ENCODE measurements at places on chromosomes 3 and 15.

DNA sequence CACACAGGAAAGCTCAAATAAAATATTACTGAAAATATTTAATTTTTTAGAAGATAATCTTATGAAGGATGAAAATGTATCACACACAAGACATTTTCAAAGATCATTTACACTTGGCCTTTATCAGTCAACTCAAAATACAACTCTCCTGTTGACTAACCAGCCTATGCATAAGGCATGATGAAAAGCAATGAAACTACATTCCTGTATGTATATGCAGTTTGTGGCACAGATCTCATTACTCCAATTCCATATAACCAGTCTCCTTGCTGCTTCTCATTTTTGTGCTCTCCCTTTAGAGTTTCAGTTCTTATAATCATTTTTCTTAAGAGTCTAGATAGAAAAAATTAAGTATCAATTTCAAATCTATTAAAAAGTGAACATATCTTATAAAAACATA is 25.8 kb downstream of the AQR start:
- no peak for DNase-seq

DNA sequence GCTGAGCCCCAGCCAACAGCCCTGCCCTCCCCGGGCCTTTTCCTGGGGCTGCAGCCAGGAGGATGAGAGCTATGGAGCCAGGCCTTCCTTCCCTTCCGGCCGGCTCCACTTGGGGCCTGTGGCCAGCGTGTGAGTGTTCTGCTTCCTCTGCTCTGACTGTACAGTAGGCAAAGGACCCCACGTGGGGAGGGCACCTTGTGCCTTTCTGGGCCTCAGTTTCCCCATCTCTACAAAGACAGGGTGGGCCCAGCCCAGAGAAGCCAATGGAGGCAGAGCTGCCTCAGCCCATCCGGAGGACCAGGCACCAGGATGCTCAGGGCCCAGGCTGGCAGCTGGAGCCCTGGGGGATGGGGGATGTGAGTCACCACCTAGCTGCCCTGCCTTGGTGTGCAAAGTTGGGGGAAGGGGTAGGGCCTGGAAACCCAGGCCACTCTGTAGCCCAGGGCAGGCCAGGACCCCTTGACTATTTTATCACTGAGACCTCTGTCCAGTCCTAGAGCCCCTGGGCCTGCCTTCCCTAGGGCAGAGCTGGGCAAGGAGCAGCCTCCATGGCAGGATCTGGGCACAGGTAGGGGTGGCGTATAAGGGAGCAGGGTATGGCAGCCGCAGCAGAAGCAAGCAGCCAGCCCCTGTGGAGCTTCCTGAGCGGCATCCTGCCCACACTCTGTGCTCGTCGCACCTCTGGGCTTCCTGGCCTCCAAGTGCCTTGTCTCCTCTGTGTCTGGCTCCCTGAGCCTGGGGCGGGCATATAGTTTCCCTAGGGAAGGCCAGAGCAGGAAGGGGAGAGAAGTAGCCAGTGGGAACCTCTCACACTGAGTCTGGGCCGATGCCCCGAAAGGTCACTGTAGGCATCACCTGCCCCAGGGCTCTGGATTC is 1.8 kb downstream of the PSTPIP1 start:
- DNase-seq, result no peak

DNA sequence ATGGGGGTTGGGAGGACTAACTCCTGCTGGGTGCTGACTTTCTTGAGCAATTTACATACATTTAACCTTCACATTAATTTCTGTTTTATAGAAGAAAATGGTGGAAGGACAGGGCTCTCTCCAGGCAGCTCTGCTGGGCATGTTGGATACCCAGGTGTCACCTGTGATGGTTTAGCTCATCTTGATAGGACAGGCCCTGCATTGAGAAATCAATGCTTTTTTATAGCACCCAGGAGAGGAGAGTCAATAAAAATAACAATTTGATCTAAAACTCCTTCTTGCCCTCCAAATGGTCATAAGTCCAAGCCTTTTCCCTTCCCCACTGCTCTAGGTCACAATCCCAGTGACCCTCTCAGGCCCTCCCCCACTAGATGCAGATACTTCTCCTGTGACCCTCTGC is 48.3 kb upstream of the RBP1 start:
- DNase-seq, result no peak

DNA sequence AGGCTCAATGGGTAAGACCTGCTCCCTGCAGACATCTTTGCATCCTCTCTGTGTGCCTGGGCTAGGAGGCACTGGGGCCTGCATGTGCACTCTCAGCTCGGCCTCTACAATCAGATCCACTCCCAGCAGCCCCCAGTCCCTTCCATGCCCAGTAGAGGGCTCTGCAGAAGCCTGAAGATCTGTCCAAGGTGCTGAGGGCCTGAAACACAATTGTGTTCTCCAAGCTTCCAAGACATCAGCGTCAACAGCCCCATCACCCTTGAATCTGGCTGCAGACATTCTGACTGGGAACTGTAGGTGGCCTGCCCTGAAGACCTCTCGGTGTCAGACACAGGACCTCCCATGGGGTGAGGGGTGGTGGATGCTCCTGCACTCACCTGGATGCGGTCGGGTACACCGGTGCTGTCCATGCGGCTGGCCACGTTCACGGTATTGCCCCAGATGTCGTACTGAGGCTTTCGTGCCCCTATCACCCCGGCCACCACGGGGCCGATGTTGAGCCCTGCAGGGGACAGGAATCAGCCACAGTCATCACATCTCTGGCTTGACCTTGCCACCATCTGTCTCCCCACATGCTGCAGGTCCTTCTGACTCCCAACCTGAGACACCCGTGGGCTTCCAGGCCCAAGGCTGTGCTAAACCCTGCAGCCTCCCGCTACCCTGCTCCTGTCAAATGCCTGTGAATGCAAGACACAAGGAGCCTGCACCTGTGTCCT is 84.7 kb downstream of the SEC22A start:
- peak; percentile 81 for DNase-seq

DNA sequence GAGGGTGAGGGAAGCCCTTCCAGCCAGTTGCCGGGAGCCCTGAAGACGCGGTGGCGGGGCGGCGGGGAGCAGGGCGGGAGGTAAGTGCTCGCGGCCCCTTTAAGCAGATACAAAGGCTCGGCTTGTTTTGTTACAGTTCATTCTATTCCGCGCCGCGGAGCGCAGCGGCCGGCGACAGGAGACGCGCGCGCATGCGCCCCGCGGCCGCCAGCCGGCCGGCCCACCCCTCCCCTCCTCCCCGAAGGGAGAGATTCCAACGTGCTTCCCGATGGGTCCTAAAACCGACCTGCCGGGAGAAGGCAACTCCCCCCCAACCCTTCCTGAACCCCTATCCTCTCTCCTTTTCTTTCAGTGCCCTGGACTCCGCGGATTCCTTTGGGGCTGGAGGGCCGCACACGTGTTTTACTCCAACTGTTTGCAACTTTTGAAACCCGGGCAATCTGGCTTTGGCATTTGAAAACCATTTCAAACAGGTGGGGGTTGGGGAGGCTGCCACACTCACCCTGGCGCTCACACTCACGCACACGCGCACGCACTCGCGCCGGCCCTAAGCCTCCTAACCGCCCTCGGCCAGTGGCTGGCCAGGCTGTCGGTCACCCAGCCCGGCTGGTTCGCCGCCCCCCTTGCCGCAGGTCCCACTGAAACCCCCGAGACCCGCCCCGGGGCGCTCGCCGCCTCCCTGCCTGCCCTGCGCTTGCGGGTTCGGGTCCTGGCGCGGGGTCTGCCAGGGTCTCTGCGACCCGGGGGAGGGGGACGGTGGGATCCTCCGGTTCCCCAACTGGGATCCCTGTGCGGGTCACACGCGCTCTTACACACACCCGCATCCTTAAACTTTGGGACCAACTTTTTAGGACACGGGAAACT is at the start of gene MAGI1:
Gene MAGI1 (minus strand): TSS at position 193 of the 864 bp plus-strand sequence. CDS start 610 bp downstream, outside the sequence.
- DNase-seq, result peak; percentile 96

DNA sequence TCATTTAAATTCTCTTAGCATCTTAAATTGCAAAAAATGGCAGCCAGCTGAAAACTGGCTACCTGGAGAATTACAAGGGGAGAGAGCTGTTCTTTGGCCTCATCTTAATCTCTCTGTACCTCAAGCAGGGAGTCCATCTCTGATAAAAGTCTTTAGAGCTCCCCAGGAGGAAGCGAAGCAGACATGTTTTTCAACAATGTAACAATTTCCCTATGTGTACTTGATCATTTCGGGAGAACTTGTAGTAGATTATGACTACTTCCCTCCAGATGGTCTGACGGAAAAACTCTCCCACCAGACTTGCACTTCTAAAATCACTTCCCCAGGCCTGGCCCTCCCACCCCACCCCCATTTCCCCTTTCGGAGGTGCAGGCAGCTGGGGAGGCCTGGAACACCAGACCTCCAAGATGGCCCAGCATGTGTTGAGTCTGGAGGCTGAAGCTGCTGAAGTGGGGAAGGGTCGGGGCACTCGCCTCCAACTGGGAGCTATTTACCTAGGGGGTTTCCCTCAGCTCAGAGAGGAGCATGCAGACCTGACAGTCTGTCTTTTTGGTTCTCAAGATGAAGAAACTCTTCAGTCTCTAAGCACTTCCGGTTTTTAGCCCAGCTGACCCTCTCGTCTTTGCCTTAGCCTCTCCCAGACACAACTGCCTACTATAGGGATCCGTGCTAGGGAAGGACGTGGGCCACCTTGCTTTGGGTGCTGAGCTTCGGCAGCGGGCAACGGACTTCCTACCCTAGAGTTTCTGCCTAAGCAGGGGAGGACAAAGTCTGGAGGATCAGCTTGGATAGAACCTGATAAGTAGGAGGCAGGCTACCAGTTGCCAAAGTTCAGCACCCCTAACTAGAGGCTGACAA is 164.0 kb upstream of the TBL1XR1 start:
- no peak for DNase-seq

- DNase-seq, result no peak
These were observed 179.8 kb downstream of the SLCO3A1 start for GRCh38 chr15:92033314-92033713.

GRCh38 chr3:61946570-61947324 is 385.4 kb downstream of the PTPRG start:
- no peak for DNase-seq

- no peak for DNase-seq
These were observed 26.8 kb downstream of the TIMMDC1 start for GRCh38 chr3:119524931-119525662.

DNA sequence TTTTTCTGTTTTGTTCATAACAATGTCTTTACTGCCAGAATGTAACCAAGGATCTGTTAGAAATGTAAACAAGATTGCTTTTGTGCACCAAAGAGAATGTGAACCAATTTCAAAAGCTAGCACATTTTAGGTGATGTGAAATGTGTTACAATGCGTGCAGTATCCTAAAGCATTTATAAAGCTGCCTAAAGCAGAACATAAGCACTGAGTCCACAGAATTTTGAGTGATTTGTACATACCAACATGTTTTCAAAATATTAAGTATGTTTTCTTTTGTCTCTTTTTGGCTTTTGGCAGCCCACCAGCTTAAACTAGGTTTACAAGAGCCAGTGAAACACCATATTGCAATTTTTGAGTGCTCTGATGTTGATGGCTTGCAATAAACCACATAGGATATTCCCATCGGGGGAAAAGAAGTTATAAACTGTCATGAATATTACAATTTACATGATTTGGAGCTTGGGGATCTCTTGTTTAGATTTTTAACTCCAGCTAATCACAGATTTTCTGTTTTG is 364.0 kb downstream of the ZIC1 start:
- no peak for DNase-seq

DNA sequence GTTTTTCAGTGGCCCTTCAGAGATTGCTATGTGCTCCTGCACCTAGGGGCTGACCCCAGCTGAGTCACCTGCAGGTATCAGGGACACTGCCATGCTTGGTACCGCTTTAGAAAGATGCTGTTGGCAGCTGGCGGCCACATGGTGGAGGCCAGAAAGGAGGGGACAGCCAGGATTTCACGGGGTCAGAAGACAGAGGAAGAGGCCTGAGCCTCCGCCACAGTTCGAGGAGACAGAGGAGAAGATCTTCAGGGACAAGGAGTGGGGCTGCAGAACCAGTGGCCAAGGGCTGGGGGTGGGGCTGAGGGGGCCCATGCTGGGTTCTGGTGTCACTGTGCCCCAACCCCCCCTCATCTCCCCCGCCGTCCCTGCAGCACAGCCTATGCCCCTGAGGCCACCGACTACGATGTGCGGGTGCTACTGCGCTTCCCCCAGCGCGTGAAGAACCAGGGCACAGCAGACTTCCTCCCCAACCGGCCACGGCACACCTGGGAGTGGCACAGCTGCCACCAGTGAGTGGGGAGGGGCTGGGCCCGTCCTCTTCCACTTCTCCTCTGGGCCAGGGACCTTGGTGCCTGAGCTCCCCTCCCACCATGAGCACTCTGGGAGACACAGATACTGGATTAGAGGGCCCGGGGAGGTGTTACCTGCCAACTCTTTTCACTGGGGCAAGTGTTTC is 19.9 kb downstream of the LOXL1 start:
- no peak for DNase-seq

GRCh38 chr3:138441256-138441655 is 6.8 kb downstream of the ESYT3 start:
- no peak for DNase-seq

GRCh38 chr3:7172996-7173395 is 312.1 kb downstream of the GRM7 start:
- no peak for DNase-seq

GRCh38 chr15:33671456-33671855 is 296.8 kb upstream of the CHRM5 start:
- DNase-seq, result no peak

DNA sequence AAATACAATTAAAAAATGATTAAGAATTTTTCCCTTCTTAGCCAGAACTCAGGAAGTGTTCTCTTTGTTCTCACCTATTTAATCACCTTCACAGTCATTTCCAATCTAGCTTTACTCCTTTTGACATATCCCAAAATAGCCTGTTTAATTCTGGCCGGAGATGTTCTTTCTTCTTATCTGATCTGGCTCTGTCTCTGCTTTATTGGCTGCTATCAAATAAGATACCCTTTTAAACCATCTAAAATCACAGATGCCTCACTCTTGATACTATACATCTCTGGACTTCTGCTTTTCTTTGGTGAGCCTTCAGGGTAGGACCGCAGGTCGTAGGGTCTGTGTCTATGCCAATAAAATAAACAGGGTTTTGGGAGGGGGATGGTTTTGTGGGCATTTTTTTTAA is 319.2 kb upstream of the SEMA6D start:
- DNase-seq, result no peak

DNA sequence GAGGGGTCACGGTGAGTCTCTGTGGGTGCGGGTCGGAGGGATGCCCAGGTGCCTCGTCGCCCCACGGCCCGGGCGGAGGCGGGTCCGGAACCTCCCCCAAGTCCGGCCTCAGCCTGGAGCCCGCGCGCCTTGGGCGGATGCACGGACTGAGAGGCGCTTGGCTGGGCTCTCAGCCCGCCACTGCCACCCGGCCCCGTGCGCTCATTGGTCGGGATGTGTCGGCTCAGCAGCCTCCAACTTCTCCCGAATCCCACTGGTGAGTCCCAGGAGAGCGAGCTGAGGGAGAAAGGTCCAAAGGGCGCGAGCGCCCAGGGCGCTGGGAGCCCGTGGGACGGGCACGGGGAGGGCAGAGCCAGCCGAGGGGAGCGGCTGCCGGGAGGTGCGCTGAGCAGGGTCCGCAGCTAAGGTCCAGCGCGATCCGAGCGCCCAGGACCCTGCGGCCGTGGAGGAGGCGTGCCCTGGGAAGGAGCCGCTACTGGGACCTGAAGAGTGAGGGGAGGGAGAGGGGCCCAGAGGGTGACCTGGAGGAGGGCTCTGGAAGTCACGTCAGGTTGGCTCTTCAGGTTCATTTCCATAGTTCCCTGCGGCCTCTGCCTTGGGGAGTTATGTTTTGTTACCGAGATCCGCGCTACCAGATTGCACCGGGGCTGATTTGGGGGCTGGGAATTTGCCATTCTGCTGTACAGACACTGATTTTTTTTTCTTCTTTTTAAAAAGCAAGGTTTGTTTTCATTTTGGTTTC is at the start of gene MME:
Gene MME (plus strand): TSS at position 574 of the 742 bp plus-strand sequence. CDS start 3,849 bp downstream, outside the sequence.
- DNase-seq, result peak; percentile 84

Measured in ecto neural progenitor cell (in vitro differentiated cells).